ENCODE measurements at places on chromosomes 12 and 14. TPM values are rescaled to one million over a fixed set of nuclear protein-coding genes. Genes with fewer than 3 reads are reported as not detected.

Gene IGF1
- total RNA-seq, result 4.4 TPM

Gene PLEKHH1
- total RNA-seq, result 37.2 TPM

Gene GPR65
- total RNA-seq, result not detected

Gene ST8SIA1
- total RNA-seq, result 44.1 TPM

Gene PTPRQ
- total RNA-seq, result 1.6 TPM

Gene GARIN6
- not detected for total RNA-seq

Gene TMEM52B
- total RNA-seq, result 0.63 TPM

All from parietal lobe (tissue), 2 donors.